ENCODE measurements at places on chromosomes 12 and 14.

DNA sequence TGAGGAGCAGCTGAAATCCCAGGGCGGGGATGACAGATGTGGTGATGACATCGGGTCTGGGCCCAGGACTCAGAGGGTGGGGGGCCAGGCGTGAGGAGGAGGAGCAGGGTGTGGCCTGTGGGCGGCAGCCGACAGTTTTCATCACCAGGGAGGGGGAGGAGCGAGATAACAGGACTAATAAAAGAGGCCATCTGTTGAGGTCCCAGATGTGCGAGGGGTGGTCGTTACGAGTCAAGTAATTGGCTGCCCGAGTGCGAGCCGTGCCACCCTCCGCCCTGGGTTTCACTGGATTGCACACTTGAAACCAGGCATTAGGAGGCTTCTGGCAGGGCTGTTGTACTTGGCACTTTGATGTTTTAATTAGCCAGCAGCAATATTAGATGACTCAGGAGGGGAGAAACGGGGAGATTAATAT, 67.2 kb downstream of the NOS1 start:
- no peak for DNase-seq

GRCh38 chr14:62301911-62302310, 539.7 kb downstream of the SNAPC1 start:
- DNase-seq: no peak

- DNase-seq: no peak
These were observed 28.4 kb downstream of the IRAK3 start for GRCh38 chr12:66217342-66217917.

- peak; percentile 31 for DNase-seq
These were observed 155.2 kb upstream of the AVPR1A start for GRCh38 chr12:63305901-63306875.

- no peak for DNase-seq
These were observed 757 bp downstream of the ZC3H10 start for GRCh38 chr12:56118688-56119357.

DNA sequence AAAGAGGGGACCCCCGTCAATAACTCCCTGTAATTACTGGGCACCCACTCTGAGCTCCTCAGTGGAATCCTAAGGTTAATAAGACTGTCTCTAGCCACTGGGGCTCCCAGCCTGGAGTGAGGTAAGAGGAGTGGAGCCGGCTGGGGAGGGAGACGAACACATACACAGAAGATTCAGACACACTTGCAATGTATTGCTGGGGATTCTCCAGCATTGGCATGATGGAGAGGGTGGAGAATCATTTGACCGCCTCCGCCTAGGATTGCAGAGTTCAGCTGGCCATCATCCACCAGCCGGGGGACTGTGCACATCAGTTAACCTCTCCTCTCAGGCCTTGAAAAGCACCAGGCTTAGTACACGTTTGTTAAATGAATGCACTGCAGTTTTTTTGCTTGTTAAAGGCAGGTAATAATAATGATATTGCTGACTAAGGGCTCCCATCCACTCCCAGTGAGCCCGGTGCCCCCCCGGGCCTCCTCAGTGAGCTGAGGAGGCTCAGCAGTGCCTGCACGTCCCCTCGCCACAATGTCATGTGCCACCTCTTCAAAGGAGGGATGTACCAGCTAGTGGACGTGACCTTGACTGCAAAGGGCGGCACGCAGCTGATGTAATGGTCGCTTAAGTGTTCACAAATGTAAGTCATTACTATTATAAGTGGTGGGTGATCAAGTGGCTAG, 20.3 kb upstream of the FAIM2 start:
- DNase-seq: no peak

GRCh38 chr12:96883571-96883970, 23.5 kb upstream of the NEDD1 start:
- DNase-seq: no peak

DNA sequence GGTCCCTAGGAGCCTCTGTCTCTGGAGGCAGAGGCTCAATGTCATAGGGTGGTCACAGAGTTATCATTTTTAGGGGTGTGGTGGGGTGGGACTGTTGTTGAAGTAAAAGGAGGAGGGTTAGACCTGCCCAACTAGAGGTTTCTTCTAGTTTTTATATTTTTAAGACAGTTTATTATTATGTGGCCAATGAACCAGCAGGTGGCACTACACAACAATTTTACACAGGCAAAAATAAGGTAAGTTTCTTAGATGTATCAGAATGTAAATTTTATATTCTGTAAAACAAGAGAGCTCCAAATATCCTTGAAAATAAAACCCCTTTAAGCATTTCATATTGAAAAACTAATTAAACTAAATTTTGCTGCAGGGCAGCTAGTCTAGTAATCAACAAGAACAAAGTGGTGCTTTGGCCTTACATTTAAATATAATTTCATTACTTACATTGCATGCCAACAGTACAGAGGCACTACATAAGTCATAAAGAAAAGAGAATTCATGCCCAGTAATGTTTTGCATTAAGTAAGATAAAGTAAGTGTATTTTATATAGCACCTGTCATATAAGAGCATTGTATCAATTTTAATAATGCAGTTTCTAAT, 22.2 kb upstream of the OVCH1 start:
- peak; percentile 47 for DNase-seq

- DNase-seq: no peak
These were observed 11.2 kb upstream of the AK7 start for GRCh38 chr14:96380735-96381134.

- DNase-seq: no peak
These were observed 55.4 kb upstream of the MED13L start for GRCh38 chr12:116332705-116333380.

DNA sequence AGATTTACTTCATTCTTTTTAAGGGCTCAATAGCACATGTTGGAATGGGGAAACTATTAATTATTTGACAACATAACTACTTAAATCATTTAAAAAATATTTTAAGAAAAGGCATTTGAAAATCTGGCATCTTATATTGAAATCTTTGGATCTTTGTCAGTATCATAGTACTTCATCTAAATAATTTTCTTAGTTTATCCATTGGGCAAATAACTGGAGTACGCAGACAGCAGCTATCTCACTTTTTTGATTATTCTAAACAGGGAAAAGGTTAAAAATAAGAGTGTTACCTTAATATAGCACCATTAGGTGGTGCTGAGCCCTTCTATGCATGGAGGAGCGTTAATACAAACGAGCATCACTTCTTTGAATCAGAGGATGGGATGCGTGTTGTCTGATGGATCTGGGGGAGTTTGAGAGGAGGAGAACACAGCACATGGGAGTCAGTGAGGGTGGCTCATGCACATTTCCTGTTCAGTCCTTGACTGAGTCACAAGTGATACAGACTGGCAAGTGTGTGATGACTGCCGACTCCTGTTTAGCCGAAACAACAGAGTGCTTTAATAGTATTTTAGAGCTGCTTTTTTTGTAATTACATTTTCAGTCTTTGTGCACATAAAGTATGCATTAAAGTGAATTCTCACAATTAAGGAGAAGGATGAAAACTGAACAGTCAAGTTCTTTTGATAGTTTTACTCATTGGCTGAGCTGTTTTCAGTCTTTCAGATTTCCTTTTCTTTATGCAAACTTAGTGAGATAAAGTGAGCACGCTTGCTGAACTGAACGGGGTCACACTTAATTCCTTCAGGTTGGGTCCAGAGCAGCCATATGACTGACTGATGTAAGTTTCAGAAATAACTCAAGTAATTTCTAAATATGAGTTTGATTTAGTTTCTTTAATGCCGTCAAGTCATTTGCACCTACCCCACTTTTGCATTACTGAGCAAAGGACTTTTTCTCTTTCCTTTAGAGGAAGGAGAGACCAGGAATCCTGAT, 92.7 kb downstream of the DIP2B start:
- peak; percentile 56 for DNase-seq

DNA sequence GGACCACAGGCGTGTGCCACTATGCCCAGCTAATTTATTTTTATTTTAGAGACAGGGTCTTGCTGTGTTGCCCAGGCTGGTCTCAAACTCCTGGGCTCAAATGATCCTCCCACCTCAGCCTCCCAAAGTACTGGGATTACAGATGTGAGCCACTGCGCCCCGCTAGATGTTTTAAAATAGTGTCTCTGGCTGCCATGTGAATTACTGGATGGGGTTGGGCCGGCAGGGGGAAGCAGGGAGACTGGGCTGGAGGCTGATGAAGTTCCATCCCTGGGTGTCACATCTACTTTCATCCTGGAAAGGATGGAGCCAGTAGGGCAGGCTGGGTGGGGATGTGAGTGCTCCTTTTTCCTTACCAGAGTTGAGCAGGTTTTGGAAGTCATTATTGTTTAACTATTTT, 46.1 kb downstream of the DNAH10 start:
- peak; percentile 48 for DNase-seq

DNA sequence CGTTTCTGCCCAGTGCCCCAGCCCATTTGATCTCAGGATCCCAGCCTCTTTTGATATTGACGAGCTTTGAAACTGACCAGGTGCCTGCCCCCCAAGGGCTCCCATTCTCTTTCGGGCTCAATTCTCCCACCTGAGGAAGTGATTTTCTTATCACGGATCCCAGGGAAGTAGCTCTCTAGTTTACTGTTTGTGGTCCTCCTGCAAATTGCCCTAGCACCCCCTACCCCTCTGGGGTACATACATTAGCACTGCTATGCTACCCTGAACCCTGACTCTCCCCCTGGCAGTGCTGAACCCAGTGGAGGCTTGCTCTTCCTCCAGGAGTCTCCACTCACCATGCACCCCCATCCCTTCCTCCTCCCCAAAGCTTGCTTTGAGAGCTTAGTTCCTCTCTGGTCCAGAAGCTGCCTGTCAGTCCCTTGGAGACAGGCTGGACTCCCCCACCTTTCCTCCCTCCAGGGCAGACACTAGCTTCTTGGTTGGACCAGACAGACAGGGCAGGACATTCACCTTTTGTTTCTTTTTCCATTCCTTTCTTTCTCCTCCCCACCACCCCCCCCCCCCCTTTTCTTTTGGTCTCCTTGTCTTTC, 4.4 kb upstream of the TBX3 start:
- no peak for DNase-seq

GRCh38 chr14:92932448-92933395, 9.8 kb downstream of the CHGA start:
- no peak for DNase-seq

GRCh38 chr14:68345738-68346137, 447.1 kb downstream of the ZFP36L1 start:
- DNase-seq: no peak

- peak; percentile 92 for DNase-seq
These were observed at the start of gene ITPR2 for GRCh38 chr12:26832822-26833742. TSS of gene ITPR2 (minus strand) at chr12:26833194. CDS start at chr12:26832781, 413 bp downstream.

DNA sequence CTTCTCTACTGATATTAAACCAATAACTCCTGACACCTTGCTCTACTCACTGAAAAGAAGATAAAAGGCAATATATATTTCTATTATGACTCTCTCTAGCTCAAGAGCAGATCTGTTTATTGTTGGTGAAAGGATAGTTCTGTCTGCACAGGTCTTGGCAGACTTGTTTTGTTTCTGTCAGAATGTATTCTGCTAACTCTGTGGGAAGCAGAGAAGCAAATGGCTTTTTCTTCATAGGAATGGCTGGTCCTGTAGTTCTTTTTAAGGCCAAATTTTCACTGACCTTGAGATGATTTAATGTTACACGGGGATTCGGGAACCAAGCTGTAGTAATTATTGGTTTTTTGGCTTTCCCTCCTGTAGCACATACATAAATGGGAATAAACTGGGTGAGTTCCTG, 512.1 kb downstream of the DIO2 start:
- no peak for DNase-seq

GRCh38 chr12:31737345-31737744, 8.5 kb upstream of the AMN1 start:
- no peak for DNase-seq

DNA sequence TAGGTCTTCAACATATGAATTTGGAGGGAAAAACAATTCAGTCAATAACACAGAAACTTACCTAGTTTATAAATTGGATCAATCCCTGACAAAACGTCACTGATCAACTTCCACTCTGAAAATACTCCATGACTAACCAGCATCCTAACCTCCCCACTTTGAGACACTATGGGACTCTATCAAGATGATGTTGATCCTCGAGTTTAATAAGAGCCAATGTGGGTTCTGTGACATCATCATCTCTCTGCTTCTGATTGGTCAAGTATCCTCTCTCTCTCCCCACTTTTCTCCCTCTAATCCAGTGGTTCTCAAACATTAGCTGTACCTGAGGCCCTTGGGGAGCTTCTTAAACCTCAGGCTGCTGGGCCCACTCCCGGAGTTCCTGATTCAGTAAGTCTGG, at the start of gene SMCO2:
Gene SMCO2, plus strand, starts transcription at position 301 of the 400 bp plus-strand sequence. CDS start 23,896 bp downstream, outside the sequence.
- no peak for DNase-seq

DNA sequence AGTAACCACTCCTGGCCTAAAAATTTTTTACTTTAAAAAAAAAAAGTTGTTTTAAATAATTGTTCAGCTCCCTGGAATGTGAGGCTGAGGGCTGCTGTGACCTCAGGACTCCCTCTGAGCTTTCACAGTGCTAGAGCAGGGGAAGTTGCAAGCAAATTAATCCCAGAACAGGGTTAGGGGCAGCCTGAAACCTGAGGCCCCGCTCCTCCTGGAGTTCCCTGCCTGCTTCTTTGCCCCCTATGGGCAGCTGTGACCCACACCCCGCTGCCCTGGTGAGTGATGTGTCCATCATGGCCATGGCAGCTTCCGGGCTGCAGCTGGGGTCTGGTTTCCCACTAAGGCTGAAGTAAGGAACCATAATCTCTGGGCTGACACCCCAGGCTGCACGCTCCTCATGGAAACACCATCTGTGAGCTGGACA, 9.5 kb downstream of the RITA1 start:
- DNase-seq: peak; percentile 83

- no peak for DNase-seq
These were observed 142.5 kb downstream of the SYNE2 start for GRCh38 chr14:63995285-63995684.

GRCh38 chr14:77052281-77053044, 24.0 kb upstream of the IRF2BPL start:
- no peak for DNase-seq

GRCh38 chr12:6635375-6635855, 344 bp downstream of the LPAR5 start:
- DNase-seq: peak; percentile 67

- DNase-seq: peak; percentile 99
These were observed 9.1 kb downstream of the RAB2B start for GRCh38 chr14:21467616-21468015.

GRCh38 chr14:52094546-52095271, 25.9 kb upstream of the NID2 start:
- peak; percentile 79 for DNase-seq
